ENCODE measurements at places on chromosomes 5 and 9.

- DNase-seq = no peak
Measured at GRCh38 chr9:8845808-8846207, 1046.2 kb upstream of the DMAC1 start.

GRCh38 chr9:134698587-134699342, 57.2 kb downstream of the COL5A1 start:
- no peak for DNase-seq

DNA sequence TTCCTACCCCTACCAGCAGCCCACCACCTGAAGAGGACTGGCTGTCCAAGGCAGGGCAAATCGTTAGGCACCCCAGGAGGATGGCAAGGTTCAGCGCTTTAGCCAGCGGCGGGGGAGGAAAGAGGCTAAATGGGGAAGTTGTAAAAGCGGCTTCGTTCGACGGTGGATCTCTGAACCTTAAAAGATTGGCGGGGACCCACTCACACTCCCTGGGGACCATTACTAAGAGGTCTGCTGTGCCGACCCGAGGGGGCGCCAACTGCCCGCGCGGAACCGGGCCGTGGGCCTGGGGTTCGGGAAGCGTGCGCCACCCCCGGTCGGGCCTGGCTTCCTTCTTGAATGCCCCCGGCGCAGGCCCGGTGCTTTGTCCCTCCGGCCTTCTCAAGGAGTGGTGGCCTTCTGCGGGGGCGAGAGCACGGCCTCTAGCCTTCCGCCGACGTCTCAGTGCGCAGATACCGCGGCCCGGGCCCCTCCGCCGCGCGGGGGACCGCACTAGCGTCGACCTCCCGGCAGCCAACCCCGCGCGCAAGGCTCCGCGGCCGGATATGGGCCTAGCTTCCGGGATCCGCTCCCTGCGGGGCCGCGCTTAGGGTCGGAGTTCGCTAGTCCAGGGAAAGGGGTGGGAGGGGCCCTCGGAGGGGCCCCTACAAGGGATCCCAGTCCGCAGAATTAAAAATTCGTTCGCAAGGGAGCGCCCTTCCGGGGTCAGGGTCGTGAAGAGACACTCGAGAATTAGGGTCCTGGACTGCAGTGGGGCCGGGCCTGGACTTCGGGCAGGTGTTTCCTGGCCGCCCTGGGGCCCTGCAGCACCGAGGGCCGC, 10.5 kb downstream of the NR2F1-AS1 start:
- DNase-seq = no peak

DNA sequence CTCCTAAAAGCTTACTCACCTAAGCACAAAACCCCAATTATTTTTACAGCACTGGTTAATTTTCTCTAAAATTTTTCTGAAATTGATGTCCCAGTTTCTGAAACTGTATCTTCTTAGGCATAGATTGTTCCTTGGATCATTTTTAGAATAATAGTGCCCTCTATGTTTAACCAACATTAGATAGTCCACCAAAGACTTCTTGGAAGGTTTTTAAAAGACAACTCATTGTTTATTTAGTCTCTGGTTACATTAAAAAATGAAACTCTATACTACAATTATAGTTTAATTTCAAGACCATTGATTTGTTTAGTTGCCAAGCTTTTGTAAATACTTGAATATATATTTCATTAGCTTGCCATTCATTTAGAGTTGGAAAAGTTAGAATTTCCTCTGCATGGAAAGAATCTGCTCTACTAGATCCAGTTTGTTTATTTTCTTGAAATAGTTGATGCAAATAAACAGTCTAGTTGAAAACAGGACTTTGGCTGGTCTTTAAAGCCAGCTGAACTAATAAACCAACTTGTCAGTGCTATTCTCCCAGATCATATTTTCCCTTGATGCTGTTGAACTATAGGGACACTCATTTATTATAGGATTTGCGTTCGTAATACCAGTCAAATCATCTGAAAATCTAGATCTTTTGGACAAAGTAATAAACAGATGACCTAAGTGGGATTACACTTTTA, 990.5 kb downstream of the TLE1 start:
- DNase-seq = no peak

DNA sequence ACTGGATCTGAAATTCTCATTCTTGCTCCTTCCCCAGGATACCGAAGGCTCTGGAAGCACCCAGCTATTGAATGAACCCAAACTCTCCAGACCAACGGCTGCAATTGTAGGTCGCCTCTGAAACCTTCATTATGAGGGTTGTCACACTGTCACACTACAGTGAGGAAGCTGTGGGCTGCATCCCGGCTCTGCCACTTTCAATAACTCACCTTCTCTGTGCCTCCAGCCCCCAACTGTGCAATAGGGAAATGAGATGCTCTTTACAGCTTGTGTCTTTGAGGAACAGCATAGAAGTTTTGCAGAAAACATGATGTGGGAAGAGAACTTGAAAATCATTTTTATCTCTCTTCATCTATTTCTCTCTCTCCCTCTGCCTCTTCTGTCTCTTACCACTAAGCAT, 69.6 kb upstream of the TGFBR1 start:
- no peak for DNase-seq

- DNase-seq = no peak
Measured at GRCh38 chr9:124124729-124125650, 113.4 kb downstream of the LHX2 start.

DNA sequence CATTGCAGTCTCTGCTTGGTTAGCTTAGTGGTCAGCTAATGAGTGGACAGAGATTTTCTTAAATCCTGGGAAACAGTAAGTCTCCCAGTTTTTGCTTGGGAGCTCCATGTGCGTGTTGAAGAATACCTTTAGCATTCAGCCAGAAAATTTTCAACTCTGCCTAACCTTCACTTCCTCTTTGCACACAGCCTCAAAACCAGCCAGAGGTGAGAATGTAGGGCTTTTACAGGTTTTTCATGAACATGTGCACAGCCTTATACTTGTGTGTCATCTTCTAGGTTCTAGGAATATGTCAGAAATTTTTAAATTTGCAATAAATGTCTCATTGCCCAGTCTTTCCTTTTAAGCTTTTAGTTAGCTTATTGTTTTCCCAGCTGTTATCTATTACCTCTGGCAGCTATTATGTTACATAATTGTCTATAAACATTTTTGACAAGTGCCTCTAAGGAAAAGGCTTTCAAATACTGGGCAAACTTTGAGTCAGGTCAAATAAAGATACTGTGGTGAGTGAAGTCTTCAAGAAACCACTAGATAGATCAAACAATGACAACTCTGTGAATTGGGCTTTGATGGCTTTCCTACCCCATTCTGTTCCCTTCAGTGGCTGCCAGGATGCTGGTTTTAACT, 12.7 kb downstream of the ADGRV1 start:
- no peak for DNase-seq

DNA sequence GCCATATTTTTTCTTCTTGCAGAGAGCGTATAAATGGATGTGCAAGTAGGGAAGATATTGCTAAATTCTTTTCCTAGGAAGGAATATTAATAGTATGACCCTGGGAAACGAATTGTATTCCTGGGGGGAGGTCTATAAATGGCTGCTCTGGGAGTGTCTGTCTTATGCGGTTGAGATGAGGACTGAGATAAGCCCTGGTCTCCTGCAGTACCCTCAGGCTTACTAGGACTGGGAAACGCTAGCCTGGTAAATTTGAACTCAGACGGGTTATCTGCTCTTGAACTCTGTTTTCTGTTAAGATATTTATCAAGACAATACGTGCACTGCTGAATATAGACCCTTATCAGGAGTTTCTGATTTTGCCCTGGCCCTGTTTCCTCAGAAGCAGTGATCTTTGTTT, 1126.4 kb upstream of the C9orf72 start:
- no peak for DNase-seq

- no peak for DNase-seq
Measured at GRCh38 chr5:53167836-53168235, 58.3 kb upstream of the MOCS2 start.

DNA sequence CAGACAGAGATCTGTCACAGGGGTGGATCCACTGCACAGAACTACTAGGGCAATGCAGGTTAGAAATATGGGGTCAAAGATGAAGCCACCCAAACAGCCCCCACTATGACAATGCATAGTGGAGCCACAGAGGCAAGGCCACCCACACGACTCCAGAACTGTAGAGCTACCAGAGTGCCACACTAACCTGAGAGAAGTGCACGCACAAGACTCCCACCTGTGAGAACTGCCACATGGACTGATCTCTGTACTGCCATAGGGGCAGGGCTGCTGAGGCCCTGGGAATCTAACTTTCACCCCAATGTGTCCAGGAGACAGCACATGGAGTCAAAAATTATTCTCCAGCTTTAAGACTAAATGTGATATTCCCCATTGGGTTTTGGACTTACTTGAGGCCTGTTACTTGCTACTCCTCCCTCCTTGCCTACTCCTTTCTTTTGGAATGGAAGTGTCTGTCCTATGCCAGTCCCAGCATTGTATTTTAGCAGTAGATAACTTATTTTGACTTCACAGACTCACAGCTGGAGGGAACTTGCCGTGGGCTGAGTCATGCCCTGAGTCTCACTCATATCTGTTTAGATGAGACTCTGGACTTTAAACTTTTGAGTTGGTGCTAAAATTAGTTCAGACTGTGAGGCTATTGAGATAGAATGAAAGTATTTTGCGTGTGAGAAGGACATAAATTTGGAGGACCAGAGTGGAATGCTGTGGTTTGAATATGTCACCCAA, 853.3 kb downstream of the MAT2B start:
- no peak for DNase-seq

- no peak for DNase-seq
Measured at GRCh38 chr5:162956570-162956969, 480.8 kb upstream of the CCNG1 start.

DNA sequence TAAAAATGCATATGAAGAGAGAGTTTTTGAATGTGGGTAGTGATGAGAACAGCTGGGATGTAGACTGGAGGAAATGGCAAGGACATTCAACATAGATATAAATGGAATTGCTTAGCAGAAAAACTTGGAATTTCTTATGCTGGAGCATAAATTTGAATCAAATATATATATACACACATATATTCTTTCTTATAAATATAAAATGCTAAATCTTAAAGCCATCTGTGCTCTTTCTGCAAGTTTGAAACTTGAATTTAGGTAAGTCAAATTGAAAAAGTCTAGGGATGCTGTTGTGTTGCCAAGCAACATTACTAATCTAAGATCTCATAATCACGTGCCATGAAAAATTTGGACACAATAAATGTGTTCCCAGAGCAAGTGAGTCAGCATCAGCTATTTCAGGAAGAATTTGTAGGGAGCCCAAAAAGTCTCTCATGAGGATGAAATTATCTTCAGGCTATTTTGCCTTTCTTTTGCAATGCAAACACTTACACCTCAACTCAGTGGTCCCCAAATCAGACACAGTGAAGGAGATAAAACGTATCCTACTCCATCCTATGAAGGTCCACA, 58.4 kb upstream of the ALDH1A1 start:
- no peak for DNase-seq

- DNase-seq = no peak
Measured at GRCh38 chr5:168159425-168159824, 132.0 kb upstream of the WWC1 start.

DNA sequence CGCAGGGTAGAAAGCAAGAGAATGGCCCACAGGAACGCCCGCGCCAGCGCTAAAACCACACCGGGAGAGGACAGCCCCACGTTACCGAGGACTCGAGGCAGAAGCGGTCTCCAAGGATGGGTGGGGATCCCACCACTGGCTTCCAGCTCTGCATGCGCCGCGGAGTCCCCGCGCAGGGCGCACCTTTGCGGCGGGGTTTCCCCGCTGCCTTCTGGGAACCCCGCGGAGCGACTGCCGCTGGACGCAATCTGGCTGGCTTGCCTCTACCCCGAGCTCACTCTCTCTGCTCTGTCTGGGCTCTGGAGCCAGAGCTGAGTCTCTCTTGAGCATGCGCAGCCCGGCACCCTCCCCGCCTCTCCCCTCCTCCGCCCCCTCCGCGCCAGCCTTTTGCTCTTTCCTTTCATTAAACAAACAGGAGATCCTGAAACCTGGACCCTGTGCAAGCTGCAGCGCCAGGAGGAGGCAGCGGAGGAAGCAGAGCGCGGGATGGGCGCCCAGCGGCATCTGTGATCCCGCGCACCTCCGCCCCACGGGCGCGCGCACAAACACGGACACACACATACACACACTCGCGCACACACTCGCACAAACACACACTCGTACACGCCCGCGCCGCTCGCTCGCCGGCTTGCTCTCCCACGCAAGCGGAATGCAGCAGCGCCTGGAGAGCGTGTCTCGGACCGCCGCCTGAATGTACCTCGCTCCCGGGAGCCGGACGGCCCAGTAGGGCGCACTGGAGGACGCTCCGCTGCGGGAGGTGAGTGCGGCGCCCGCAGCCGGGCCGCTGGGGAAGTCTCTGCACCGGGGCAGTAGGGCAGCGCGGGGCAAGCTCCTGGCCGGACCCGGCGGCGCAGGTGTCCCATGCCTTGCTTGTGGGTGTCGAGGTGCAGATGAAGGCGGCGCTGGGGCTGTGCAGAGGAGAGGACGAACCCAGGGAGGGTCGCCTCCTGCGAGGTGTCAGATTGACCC, at the start of gene PLPPR1:
Gene PLPPR1 (plus strand): TSS at position 382 of the 969 bp plus-strand sequence.
- no peak for DNase-seq

DNA sequence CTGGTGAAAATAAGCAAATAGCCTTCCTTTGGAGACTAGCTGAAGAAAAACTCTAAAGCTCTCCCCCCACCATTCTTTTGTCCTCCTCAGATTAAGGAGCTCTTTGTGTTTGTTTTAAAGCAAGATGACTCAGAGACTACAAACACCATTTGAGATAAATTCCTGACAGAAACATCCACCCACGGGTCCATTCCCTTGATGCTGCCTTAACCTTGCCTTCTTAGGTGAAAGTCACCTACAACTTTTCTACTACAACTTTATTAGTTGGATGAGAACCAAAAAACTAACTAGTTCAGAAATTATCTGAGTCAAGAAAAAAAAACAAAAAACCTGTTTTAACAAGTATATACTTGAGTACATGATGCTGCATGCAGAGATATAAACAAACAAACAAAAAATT, 831.1 kb downstream of the NR2F1-AS1 start:
- DNase-seq = no peak

GRCh38 chr5:150659360-150660107, 1.5 kb upstream of the MYOZ3 start:
- no peak for DNase-seq

- no peak for DNase-seq
Measured at GRCh38 chr9:74500584-74500924, 3.4 kb downstream of the RORB start.

GRCh38 chr5:133114933-133115310, 63.1 kb downstream of the HSPA4 start:
- no peak for DNase-seq

- no peak for DNase-seq
Measured at GRCh38 chr9:6545017-6545691, 100.4 kb downstream of the GLDC start.

DNA sequence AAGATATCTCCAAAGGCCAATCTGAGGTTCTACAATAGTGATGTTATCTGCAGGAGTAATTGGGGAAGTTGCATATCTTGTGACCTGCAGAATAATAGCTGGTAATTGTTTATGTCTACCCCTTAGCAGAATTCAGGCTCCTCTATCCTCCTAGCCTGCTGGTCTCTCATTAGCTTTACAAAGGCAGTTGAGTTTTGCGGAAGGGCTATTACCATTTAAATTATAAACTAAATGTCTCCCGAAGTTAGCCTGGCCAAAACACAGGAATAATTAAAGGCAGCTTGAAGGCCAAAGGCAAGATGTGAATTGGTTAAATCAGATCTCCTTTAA, 168.7 kb downstream of the TTC39B start:
- no peak for DNase-seq

GRCh38 chr9:116423149-116423548, 264.0 kb upstream of the TRIM32 start:
- DNase-seq = no peak

Data from activated CD4-positive, alpha-beta T cell treated with anti-CD3 and anti-CD28 coated beads for 1 hour (primary cell).